Spinal cord (tissue), 10 donors: ENCODE measurements at places on chromosomes 5 and 9. TPM values are rescaled to one million over a fixed set of nuclear protein-coding genes. Genes with fewer than 3 reads are reported as not detected.

The GMCL2 gene
- not detected for total RNA-seq

The MAST4 gene
- total RNA-seq = 34.6 TPM

The PCDHGA8 gene
- 4.6 TPM for total RNA-seq

GRCh38 chr5:115600766-115601165 is 1.5 kb downstream of the TICAM2 start:
- DNase-seq = peak; percentile 9
- H3K27ac ChIP-seq = no peak overlapping the region

GRCh38 chr5:77356740-77357139 is 135.4 kb downstream of the WDR41 start:
- no peak overlapping the region for H3K27ac ChIP-seq
- H3K27me3 ChIP-seq = no peaks in the 10 kb centered on the region
- no peaks in the 10 kb centered on the region for H3K36me3 ChIP-seq
- no peak overlapping the region for H3K4me3 ChIP-seq
- no peak for DNase-seq

DNA sequence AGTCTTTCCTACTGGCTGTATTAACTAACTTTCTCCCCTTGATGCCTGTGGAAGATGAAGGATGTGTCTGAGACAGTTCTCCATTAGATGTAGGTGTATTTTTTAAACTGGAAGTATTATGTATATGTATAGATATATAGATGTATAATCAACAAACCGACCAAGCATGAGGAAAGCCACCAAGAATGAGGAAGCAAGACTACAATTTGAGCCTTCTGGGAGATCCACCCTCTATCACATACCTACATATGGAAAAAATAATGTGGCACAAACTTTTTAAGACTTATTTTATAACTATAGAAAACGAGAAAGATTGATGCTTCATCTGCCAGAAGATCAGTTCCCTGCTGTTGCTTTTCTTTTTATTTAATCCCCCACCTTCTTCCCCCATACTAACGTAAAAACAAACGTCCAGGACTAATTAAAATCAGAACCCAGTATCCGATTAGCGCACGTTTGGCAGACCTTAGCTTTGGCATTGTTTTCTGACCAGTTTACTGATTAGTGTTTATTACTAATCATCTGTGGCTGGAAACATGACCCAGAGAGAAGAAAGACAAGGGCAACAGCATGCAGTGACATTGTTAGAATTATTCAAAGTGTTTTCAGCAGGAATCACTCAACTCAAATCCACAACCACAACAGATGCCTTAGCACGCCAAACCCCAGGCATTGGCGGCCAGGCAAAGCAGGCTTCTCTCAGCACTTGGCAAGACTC is 490.2 kb downstream of the EBF1 start:
- H3K27ac ChIP-seq = no peak overlapping the region
- no peaks in the 10 kb centered on the region for H3K4me1 ChIP-seq
- no peak for DNase-seq
- H3K4me3 ChIP-seq = no peak overlapping the region
- no peaks in the 10 kb centered on the region for H3K27me3 ChIP-seq
- H3K36me3 ChIP-seq = no peaks in the 10 kb centered on the region

The STOM gene
- total RNA-seq = 106 TPM

The RANBP17 gene
- 43.3 TPM for total RNA-seq

DNA sequence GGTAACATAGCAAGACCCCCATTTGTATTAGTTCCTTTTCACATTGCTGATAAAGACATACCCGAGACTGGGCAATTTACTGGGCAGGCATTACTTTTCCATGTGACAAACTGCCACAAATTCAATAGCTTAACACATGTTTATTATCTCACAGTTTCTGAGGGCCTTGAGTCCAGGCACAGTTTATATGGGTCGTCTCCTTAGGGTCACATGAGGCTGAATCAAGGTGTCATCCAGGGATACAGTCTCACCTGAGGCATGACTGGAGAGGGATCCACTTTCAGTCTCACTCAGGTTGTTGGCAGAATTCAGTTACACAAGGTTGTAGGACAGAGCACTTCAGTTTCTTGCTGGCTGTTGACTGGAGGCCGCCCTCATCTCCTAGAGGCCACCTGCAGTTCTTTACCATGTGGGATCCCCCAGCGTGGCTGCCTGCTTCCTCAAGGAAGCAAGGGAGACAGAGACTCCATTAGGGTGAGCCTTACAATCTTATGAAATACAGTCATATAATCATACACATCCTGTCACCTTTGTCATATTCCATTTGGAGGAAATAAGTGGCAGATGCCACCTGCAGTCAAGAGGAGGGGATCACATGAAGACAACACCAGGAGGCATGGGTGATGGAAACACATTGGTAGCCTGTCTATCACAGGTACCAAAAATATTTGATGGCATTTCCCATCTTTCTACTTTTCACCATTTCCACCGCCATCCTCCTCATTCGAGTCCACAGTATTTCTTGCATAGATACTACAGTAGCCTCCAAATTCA is 15.1 kb upstream of the ERAP1 start:
- no peaks in the 10 kb centered on the region for H3K4me1 ChIP-seq
- H3K36me3 ChIP-seq = no peaks in the 10 kb centered on the region
- no peaks in the 10 kb centered on the region for H3K27me3 ChIP-seq
- H3K4me3 ChIP-seq = no peak overlapping the region

The FAXDC2 gene
- 26.0 TPM for total RNA-seq

- H3K27ac ChIP-seq = no peak overlapping the region
- H3K27me3 ChIP-seq = no peaks in the 10 kb centered on the region
- H3K36me3 ChIP-seq = peaks cover 4% of the 10 kb centered on the region
- H3K4me3 ChIP-seq = no peak overlapping the region
- peak; percentile 10 for DNase-seq
- H3K4me1 ChIP-seq = no peaks in the 10 kb centered on the region
These were observed 12.8 kb upstream of the SRP19 start for GRCh38 chr5:112848116-112848811.

- no peaks in the 10 kb centered on the region for H3K36me3 ChIP-seq
- no peaks in the 10 kb centered on the region for H3K4me1 ChIP-seq
- H3K27ac ChIP-seq = no peak overlapping the region
- DNase-seq = no peak
- H3K27me3 ChIP-seq = no peaks in the 10 kb centered on the region
These were observed 30.7 kb downstream of the CYLC2 start for GRCh38 chr9:103025796-103026195.

The PCDHA6 gene
- total RNA-seq = 3.0 TPM

- DNase-seq = no peak
- no peaks in the 10 kb centered on the region for H3K36me3 ChIP-seq
- no peaks in the 10 kb centered on the region for H3K27me3 ChIP-seq
- H3K4me3 ChIP-seq = no peak overlapping the region
- no peaks in the 10 kb centered on the region for H3K4me1 ChIP-seq
These were observed 13.0 kb upstream of the C9orf72 start for GRCh38 chr9:27586304-27586703.

The USP20 gene
- total RNA-seq = 11.4 TPM

The MGAT1 gene
- 40.7 TPM for total RNA-seq

The TRAF2 gene
- 7.4 TPM for total RNA-seq

DNA sequence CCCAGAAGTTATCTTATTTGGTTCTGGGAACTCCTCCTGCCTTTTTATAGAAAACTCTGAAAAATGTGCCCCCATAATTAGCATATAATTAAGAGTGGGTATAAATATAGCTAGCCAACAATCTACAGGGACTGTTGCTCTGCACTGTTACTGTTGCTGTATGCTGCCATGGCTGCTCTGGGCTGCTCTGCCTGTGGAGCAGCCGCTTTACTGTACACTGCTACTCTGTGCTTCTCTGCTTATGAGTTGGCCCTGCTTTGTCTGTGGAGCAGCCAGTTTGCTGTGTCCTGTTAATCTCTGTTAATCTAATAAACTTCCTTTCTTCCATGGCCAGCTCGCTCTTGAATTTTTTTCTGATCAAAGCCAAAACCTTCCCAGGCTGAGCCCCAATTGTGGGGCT is 2244.0 kb upstream of the ACO1 start:
- DNase-seq = no peak
- no peak overlapping the region for H3K4me3 ChIP-seq
- no peaks in the 10 kb centered on the region for H3K4me1 ChIP-seq
- no peaks in the 10 kb centered on the region for H3K27me3 ChIP-seq

- H3K4me1 ChIP-seq = no peaks in the 10 kb centered on the region
- no peak overlapping the region for H3K27ac ChIP-seq
- no peaks in the 10 kb centered on the region for H3K27me3 ChIP-seq
- H3K36me3 ChIP-seq = no peaks in the 10 kb centered on the region
- no peak overlapping the region for H3K4me3 ChIP-seq
These were observed 126.4 kb downstream of the LRRC70 start for GRCh38 chr5:62705022-62705421.

DNA sequence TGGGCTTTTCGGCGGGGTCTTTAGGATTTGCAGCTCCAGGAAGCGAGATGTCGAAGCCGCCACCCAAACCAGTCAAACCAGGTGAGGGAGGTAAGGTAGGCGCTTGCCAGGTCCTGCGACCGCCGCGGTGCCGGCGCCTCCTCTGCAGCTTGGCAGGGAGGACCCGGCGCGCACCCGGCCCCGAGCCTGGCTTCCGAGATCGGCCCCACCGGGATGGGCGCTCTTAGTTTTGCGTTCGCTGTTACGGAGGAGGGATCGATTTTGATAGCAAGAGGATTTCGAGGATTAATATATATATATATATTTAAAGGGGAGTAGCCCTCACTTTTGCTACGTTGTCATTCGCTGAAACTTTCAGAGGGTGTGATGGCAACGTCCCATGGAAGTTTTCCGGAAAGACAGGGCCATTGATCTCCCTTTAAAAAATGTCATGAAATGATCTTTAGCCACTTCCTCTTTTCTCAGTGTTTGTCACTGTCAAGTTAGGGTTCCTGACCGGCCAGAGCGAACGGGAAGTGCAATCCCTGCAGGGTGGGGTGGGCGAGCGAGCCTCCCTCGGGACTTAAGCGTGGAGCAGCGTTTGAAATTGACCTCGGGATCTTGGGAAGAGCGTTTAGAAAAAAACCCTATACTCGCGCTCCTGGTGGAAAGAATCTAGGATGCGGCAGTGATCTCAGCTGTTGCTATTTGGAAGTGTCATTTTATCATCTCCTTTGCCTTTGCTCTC is 495 bp downstream of the OSTF1 start:
- H3K27me3 ChIP-seq = no peaks in the 10 kb centered on the region
- H3K4me3 ChIP-seq = peak overlapping the region; percentile 87
- H3K36me3 ChIP-seq = no peaks in the 10 kb centered on the region
- DNase-seq = peak; percentile 58
- H3K27ac ChIP-seq = peak overlapping the region; percentile 90

- H3K27me3 ChIP-seq = no peaks in the 10 kb centered on the region
- H3K27ac ChIP-seq = peak overlapping the region; percentile 92
- peaks cover 16% of the 10 kb centered on the region for H3K4me1 ChIP-seq
- H3K4me3 ChIP-seq = peak overlapping the region; percentile 61
- DNase-seq = no peak
- no peaks in the 10 kb centered on the region for H3K36me3 ChIP-seq
These were observed 907 bp upstream of the NR2F1 start for GRCh38 chr5:93582167-93582462.

DNA sequence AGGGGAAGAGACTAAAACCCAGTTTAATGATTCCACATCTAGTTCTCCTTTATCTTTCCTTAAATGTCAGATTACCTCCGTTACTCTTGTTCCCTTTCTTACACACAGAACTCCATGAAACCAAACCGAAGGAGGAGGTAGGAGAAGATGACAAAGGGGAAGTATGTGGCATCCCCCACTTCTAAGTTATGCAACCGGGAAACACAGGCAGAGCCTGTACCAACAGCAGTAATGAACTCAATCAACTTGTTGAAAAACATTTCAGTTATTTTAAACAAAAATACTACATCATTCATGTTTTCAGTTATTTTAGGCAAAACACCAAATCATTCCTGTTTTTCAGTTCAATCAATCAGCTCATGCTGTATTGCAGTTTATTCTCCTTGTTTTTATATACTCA is 101.8 kb downstream of the PCSK1 start:
- H3K36me3 ChIP-seq = no peaks in the 10 kb centered on the region
- no peaks in the 10 kb centered on the region for H3K27me3 ChIP-seq
- DNase-seq = no peak
- no peak overlapping the region for H3K4me3 ChIP-seq
- H3K27ac ChIP-seq = no peak overlapping the region
- peaks cover 9% of the 10 kb centered on the region for H3K4me1 ChIP-seq

DNA sequence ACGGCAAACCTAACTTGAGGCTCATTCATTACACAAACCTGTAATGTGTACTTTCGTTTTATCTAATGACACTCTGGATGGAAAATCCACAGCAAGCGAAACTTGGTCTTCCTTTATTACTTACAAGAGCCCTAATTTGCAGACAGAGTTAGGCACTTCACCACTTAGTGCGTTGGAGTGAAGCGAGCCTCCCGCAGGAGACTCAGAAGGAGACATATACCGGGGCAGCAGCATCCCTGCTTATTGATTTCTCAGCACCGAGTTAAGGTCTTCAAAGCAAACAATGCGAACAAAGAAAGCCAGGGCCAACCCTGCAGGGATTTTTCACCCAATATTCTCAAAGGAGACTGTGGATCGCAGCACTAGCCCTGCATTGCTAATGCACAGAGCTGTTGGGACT is 28.6 kb downstream of the LSM11 start:
- no peak overlapping the region for H3K27ac ChIP-seq
- DNase-seq = no peak
- no peak overlapping the region for H3K4me3 ChIP-seq
- no peaks in the 10 kb centered on the region for H3K36me3 ChIP-seq
- H3K4me1 ChIP-seq = no peaks in the 10 kb centered on the region
- no peaks in the 10 kb centered on the region for H3K27me3 ChIP-seq

The FOXB2 gene
- not detected for total RNA-seq

The GPR150 gene
- total RNA-seq = 0.06 TPM

The SPEF2 gene
- 36.4 TPM for total RNA-seq

- no peak for DNase-seq
- H3K4me3 ChIP-seq = no peak overlapping the region
- no peak overlapping the region for H3K27ac ChIP-seq
- H3K4me1 ChIP-seq = no peaks in the 10 kb centered on the region
- H3K36me3 ChIP-seq = no peaks in the 10 kb centered on the region
These were observed 688.2 kb downstream of the CETN3 start for GRCh38 chr5:89721353-89721752.

DNA sequence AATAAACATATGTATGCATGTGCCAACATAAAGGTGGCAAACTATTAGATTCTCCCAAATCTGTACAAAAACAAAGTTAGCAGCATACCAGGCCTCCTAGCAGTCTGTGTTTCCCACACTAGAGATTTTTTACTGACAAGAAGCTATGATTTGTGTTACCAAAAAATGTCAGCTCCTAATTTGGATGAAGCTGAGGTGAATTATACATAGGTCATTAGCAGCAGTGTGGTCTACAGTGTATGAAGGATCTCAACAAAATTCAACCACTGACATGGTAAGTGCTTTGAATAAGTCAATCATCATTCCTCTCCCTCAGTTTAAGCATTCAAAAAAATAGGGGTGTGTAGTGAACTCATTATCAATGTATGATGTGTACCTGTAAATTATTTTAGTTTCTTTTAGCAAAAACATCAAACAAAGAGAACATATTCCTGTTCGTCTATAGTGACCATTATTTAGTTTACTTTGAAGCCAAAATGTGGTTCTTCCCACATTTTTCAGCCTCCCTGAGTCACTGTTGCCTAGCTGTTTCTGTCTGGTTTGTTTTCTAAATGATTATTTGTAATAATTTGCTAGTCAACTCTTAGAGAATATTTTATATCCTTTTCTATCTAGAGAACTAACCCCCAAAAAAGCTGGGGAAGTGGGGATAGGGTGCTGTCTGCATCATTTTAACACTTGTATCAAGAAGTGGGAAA is 52.1 kb upstream of the RGMB start:
- H3K27me3 ChIP-seq = no peaks in the 10 kb centered on the region
- no peaks in the 10 kb centered on the region for H3K4me1 ChIP-seq
- H3K4me3 ChIP-seq = no peak overlapping the region
- H3K36me3 ChIP-seq = no peaks in the 10 kb centered on the region
- DNase-seq = no peak
